Tibial nerve (tissue), 4 donors: ENCODE measurements at places on chromosomes 1 and 21. TPM values are rescaled to one million over a fixed set of nuclear protein-coding genes. Genes with fewer than 3 reads are reported as not detected.

CNKSR1 gene
- total RNA-seq: not detected

TCP10L gene
- total RNA-seq: 2.7 TPM

DNA sequence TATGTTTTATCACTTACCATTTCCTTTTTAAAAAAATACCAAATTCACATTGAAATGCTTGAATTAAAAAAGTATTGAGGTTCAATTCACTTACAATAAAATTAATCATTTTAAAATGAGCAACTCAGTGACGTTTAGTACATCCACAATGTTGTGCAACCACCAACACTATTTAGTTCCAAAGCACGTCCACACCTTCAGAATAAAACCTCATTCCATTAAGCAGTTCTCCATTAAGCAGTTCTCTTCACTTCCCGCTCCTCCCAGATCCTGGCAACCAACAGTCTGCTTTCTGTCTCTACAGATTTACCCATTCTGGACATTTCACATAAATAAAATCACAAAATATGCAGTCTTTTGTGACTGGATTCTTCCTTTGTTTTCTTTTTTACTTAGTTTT lies 41.3 kb downstream of the GNG4 start:
- no peaks in the 10 kb centered on the region for H3K27me3 ChIP-seq
- H3K27ac ChIP-seq: no peak overlapping the region
- H3K36me3 ChIP-seq: no peaks in the 10 kb centered on the region
- no peak for DNase-seq
- no peaks in the 10 kb centered on the region for H3K4me1 ChIP-seq
- H3K4me3 ChIP-seq: no peak overlapping the region

GRCh38 chr1:65946960-65947359 lies 154.3 kb downstream of the PDE4B start:
- no peak for DNase-seq
- no peaks in the 10 kb centered on the region for H3K27me3 ChIP-seq
- no peak overlapping the region for H3K27ac ChIP-seq
- H3K36me3 ChIP-seq: no peaks in the 10 kb centered on the region
- H3K4me1 ChIP-seq: no peaks in the 10 kb centered on the region

DNA sequence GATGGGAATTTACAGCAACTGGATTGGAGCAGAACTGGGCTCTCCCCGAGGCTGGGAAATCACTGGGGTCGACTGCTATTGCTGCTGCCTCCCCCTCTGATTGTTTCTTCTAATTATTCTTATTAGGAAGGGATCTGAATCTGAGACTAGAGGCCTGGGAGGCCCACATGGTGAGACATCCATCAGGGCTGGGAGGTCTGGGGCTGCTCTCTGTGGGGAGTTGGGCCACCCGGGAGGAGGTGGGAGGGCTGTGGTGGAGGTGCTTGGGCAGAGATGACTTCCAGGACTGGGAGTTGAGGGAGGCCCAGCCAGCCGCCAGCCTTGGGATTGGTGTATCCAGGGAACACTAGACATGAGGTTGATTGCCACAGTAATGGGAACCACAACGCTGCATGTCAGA lies 247.9 kb downstream of the GRIK3 start:
- no peaks in the 10 kb centered on the region for H3K4me1 ChIP-seq
- H3K27me3 ChIP-seq: no peaks in the 10 kb centered on the region
- H3K36me3 ChIP-seq: no peaks in the 10 kb centered on the region
- no peak overlapping the region for H3K4me3 ChIP-seq
- H3K27ac ChIP-seq: no peak overlapping the region
- DNase-seq: no peak
